ENCODE measurements at places on chromosomes 12 and 14.

- no peak for DNase-seq
These were observed 21.7 kb upstream of the GPATCH2L start for GRCh38 chr14:76129851-76130576.

GRCh38 chr14:50059763-50060616 lies 56.4 kb downstream of the VCPKMT start:
- DNase-seq, result no peak

DNA sequence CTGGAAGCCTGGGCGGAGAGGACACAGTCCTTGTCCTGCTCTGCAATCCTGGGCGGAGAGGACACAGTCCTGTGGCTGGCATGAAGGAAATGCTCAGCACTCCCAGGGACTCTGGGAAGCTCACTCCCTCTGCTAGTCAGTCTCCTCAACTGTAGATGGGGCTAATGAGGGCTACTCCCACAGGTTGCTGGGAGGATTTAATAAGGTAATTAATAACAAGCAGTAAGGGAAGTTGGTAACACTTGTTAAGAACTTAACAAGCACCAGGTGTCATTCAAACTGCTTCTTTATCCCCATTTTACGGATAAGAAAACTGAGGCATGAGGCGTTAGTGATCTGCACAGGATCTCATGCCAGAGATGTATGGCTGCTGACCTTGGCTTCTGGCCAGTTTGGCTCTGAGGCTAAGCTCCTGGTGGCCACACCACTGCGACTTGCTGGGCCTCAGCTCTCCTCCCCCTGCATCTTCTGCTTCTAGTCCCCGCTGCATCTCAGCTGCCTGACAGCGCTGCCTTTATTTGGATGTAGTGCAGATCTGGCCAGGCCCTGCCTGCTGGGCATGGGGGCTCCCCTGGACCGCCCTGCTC lies 54.1 kb upstream of the BEGAIN start:
- DNase-seq, result no peak

- no peak for DNase-seq
These were observed 3.2 kb downstream of the MGST1 start for GRCh38 chr12:16350682-16351081.

DNA sequence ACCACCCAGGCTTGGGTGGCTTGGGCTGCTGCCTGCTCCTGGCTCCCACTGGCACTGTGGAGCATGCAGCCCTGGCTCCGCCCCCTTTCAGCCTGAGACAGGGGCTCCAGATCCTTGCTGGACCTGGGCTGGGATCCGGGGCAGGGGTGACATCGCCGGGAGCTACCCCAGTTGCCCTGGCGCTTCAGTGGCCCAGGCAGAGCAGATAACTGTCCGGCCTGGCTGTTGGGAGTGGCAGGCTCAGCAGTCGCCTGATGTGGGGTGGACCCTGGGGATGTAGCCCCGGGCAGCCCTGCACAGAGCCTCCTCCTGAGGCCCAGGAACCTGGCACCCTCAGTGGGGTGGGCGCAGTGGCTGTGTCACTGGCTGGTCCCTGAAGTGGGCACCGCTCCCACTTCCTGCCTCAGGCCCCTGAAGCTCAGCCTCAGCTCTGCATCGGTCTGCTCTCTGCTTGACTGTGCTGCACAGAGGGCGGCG lies 57.9 kb downstream of the FUT8 start:
- DNase-seq, result no peak

- DNase-seq, result no peak
These were observed 81.8 kb downstream of the NOS1 start for GRCh38 chr12:117279606-117280005.

DNA sequence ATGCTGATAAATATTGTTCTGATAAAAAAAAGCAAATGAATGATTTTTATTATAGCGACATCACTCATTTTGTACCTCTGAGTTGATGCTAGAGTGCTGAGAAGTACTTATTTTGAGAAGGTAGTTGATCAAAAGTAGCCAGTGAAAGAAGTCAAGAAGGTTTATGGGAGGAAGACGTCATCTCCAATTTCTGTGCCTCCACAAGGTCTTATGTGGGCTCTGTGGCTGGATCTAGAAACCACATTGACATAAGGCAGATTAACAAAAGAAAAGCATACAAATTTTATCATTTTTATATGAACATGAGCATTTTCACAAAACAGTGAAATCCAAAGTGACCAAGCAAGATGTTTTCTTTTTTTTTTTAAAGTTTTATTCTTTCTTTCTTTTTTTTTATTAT lies 289.5 kb upstream of the FAR2 start:
- no peak for DNase-seq

DNA sequence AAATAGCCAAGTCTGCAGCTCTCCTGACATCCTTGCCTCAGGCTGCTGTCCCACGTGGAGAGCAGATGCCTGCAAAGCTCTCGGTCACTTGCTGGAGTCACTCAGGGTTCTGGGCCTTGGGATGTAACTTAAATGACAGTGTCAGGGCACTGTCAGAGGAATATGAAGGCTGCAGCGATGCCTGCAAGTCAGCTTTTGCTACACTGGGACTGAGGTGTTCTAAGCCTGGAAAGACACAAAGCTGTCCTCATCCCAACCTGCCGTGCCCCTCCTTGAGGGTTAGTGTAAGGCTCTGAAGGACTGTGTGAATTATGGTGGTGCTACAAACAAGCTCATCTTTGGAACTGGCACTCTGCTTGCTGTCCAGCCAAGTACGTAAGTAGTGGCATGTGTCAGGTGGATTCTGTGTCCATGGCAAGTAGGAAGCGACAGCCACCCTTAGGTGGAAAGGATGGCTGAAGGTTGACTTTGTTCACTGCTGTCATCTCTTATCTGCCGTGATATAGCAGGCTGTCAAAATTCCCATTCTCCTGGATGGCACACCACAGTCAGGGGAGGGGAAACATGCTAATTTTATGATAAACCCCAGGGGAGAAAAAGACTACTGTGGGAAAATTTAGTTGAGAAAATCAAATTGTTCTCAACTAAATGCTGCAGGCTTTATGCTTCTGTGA lies 79.9 kb downstream of the DAD1 start:
- DNase-seq, result no peak

- DNase-seq, result peak; percentile 33
These were observed 31.9 kb downstream of the CEP83 start for GRCh38 chr12:94427501-94428381.

GRCh38 chr12:109165599-109165998 lies 49.2 kb downstream of the ACACB start:
- DNase-seq, result no peak

DNA sequence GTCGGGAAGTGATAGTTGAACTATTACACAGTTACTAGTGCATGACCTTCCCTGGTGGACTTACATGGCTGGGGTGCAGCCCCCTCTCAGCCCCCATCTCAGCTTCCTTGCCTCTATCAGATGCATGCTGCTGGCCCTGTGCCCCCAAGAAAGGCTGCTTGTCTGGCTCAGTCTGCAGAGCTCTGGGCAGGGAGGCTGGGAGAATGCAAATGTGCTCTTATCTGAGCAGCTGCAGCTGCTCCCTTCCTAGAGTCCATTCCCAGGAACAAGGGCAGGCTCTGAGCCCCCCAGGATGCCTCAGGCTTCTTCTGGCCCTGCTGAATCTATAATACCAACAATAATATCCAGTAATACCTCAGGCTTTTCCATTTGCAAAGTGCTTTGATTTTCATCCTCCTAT lies 218.1 kb upstream of the SRRM4 start:
- no peak for DNase-seq

DNA sequence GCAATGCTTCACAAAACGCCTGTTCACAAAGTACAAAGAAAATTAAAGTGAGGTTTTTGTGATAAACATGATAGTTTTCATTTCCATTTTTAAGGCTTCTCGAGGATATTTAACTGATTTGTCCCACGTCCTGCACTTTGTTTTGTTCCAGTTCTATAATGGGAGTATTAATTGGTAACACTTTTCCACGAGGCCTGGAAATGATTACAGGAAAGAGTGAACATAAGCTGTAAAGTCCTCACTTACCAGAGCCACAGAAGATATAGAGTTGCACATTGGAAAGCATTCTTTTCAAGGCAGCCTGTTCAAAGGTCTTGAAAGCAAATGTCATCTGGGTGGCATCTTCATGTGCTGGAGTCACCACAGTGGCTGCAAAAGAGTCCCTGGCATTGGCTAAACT lies 1236.6 kb downstream of the BCL11B start:
- DNase-seq, result no peak

- DNase-seq, result no peak
These were observed 496.5 kb downstream of the FSCB start for GRCh38 chr14:44010595-44010994.

GRCh38 chr14:105257464-105257863 lies 9.1 kb downstream of the BTBD6 start:
- DNase-seq, result no peak

- no peak for DNase-seq
These were observed 13.1 kb upstream of the RIN3 start for GRCh38 chr14:92500491-92500941.

- DNase-seq, result no peak
These were observed 187.9 kb upstream of the STXBP6 start for GRCh38 chr14:25237845-25238244.

DNA sequence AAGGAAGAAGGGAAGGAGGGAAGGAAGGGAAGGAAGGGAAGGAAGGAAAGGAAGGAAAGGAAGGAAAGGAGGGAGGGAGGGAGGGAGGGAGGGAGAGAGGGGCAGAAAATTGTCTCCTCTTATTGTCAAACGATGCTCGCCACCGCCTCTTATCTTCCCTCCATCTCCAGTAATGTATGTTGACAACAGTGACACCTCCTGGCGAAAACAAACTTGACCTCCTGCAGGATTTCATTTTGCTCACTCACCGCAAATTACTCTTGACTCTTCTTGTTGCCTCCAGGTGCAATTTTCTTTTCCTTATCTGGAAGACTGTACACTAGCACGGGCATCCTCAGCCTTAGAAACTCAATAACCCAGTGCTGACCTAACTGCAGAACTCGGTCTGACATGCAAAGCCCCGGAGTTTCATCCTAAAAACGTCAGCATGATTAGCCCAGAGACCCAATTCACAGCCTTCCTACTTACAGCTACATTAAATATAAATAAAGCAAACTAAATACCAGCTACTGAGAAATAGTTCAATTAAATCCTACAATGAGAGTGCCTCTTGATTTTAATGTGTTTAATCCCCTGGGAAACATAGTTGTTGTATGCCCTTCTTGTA lies 512.4 kb upstream of the TMPO start:
- DNase-seq, result peak; percentile 5

DNA sequence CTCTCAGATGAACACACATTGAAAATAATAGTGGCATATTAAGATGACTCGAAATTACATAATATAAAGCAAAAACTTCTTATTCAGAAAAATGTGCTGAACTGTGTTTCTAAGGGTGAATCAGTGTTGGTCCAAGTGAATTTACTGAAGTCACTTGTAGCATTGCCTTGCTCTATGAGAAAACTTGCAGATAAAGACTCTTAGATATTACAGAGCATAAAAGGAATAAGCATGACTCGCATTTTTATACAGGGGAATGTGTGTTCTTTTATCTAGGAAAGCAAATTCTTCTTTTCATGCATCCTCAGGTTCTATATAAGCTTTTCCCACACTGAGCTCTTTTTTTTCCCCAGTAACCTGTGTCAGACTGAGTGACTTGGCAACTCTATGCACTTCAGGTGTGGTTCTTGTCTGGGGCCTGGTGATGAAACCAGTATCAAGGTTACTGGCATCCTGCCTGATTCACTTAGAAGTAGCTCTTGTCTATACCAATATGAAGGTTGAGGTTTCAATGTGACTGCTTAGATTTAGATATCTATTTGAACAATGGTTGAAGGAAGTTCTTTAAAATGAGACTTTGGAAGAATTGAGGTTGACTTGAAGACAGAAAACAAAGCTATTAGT lies 76.1 kb downstream of the OTOGL start:
- DNase-seq, result no peak

DNA sequence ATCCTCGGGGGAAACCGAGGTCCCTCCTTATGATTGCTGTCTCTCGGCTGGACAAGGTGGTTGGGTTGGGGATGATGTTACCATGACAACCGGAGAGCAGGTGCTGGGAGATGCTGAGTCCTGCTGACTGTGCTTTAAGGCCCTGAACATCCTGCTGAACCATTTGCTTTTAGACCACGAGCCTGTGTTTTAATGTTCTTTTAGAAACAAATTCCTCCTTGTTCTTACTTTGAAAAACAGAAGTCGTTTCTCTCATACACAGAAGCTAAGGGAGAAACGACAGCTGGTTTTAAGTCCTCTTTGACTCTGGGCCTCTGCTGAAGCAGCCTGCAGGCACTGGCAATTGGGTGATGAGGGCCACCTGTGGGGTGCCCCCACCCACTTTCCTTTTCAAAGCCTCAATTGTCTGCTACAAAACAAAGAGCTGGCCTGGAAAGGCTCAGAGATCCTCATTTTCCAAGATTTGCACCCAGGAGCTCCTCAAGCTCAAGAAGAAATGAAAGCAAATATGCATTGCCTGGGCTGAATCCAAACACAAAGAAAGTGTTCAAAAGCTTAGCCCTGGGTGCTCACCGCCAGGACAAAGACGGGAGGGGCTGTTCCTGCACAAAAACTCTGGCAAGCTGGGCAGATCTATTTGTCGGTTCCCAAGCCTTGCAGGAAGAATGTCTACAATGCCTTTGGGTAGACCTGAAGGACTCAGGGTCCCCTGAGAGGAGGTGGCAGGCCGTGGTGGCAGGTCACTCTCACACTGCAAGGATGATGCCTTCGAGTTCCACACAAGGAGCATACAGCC lies 90.0 kb upstream of the CLMN start:
- DNase-seq, result no peak

DNA sequence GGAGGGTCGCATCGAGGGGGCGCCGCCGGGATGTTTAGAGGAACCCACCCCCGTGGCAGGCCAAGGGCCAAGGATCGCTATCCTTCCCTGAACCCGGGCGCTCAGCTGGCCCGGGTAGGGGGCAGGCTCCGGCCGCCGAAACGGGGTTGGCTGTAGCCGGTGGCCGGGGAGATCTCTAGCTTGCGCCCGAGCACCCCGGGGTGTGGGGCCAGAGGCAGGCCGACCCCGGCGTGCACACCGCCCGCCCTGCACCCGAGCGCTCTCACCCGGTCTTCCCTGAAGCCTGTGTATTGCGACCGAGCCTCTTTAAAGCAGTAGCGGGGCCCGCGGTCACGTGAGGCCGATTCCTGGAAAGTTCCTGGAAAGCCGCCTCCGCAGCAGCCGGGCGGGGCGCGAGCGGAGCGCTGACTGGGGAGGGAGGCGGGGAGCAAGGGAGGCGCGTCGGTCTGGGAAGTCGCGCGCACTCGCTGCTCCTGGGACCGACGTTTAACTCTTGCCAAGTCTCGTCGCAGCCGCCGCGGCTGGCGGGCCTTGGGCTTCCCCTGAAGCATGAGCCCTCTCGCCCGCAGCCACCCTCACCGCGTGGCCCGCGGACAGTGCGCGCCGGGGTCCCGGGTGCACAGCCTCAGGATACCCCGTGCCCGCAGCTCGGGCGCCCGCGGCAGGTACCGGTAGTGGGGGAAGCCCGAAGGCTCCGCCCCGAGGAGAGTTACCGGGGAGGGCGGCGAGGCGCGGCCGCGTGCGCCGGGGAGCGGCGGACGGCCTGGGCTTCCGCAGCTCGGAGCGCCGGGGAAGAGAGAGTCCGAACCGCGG lies 1.7 kb upstream of the SOCS2 start:
- DNase-seq, result peak; percentile 48
